GM12891 (cell line): ENCODE measurements at places on chromosomes 13 and 19.

- no peak for DNase-seq
These were observed 2.0 kb downstream of the KCTD15 start for GRCh38 chr19:33798681-33799111.

DNA sequence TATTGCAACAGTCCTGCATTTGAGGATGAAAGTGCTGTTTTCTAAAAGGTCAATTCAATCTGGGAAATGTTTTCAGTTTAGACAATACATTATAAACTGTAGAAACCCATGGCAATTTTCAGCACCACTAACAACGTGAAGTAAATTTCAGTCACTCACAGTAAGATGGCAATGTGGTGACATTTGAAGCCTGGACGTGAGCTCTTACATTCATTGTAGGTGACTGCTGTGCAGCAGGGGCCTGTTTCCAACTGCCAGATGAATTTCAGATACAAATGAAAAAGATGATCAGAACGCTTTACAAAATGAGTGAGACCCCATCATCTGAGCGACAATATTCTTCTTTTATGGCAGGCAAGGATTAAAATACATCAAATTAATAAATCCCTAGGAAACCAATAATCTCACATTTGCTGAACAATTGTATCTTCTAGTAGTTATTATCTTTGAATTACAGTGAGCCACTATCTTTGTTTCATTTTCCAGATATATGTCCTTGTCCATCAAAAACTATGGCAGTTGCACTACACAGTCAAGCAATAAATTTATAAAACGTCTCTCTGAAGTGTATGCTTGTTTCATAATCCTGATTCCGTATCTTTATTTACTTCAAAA lies 1816.8 kb downstream of the OLFM4 start:
- DNase-seq: no peak

- no peak for DNase-seq
These were observed 36.2 kb downstream of the ERCC5 start for GRCh38 chr13:102881819-102882686.

DNA sequence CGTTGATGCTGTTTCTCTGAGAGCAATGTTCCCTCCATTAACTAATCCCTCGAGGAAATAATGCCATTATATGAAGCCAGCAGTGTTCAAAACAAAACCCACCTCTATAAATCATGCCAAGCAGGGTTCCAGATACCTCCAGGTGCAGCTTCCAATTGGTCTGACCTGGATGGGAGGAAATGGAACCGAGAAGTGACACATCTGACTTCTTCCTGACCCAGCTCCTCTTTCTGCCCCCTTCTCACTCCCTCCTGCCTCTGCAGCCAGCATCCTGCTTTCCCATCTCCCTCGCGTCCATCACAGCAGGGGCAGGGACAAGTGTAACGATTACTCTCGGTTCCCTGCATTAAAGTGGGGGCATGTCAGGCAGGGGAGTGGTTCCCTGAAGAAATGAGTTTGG lies 37.5 kb downstream of the HSPH1 start:
- DNase-seq: no peak

DNA sequence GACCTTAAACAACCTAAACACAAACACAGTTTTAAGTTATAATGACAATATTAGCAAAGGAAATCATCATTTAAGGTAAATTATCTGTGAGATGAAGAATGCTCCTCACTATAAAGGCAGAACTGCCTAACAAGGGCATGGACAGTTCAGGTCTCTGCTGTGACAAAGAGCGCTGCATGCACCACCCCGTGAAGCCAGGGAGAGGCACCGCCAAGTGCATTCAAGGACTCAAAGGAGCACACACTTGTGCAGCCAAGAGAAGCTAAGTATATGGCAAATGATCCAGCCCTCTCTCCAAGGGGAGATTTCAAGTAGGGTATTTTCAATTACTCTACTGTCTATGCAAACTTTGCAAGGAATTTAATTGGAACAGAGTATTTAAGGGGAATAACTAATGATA lies 126.0 kb downstream of the RAP2A start:
- DNase-seq: no peak

GRCh38 chr13:109642358-109642757 lies 144.0 kb downstream of the IRS2 start:
- DNase-seq: no peak

DNA sequence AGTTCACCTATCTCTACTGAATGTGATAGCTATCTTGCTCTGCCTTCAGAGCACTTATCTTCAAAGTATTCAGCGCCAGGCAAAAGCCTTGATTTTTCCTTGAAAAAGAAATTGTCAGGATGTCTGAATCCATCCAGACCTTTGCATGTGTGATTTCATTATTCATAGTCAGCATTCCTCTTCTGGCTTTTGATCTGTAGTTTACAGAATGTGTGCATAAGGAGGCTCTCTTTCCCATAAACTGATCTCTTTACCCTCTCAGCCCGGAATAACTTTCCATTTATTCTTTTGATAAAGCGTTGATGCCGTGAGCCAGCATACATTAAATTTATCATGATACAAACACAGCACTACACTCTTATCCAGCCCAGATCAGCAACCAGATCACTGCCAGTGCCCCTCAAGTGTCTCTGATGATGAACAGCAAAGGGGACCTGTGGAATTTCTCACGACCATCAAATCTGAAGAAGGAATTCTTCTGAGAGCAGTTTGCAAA lies 130.8 kb downstream of the DNAJC15 start:
- DNase-seq: no peak

DNA sequence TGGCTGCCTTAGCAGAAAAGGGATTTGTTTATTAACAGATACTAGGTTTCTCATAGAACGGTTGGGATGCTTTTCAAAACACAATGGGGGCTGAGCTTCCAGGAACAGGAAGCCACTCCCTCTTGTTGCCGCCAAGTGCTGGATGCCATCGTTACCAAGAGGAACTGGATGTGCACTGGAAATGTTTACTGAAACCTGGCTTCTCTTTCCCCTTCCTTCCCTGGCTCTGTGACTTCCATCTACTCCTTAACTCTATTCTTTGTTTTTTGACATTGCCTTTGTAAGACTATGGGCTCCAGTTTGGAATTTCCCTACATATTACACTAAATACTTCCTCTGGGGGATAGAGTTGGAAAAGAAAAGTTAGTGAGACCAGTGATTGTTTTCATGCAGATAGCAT lies 11.7 kb upstream of the KL start:
- no peak for DNase-seq

DNA sequence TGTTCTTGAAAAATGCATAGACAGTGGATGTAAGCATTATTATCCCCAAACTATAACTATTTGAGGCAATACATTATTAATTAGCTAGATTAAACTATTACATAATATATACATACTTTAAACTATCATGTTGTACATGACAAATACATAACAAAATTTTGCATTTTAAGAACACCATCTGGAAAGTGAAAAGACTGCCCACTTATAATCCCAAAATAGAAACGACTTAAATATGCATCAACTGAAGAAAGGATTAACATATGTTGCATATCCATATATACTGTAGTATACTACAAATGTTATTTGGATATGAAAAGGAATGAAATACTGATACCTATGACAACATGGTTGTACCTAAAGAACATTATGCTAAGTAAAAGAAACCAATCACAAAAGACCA lies 700.8 kb upstream of the SPRY2 start:
- DNase-seq: no peak
